Stimulated activated CD4-positive, alpha-beta T cell treated with anti-CD3 and anti-CD28 coated beads, Interleukin-4, amount 100 ng/mL, for 24 hours (primary cell): ENCODE measurements at places on chromosomes 12 and 14.

DNA sequence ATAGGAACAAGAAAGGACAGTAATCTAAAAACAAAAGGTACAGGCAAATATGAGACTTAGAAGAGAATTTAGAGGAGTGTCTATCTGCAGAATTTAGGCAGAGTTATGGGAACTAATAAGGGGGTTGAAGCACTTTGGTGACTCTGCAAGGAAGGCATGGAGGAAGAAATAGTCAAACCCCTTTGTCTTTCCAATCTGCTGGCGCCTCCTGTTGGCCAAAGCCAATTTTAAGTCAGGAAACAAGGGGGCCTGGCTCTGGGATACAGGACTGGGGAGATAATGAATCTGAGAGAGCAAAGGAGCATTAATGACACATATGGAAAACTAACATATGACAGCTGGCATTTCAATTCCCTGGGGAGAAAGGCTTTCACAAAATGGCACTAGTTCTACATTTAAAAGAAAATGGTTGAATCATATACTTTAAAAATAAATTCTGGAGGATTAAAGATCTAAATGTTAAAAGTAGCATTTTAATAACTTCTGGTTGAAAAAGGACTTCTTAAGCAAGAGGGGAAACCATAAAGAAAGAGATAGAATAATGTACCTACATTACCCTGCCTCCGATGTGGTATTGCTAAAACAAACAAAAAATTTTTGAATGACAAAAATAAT lies 48.5 kb upstream of the CSRP2 start:
- peak; percentile 9 for DNase-seq

DNA sequence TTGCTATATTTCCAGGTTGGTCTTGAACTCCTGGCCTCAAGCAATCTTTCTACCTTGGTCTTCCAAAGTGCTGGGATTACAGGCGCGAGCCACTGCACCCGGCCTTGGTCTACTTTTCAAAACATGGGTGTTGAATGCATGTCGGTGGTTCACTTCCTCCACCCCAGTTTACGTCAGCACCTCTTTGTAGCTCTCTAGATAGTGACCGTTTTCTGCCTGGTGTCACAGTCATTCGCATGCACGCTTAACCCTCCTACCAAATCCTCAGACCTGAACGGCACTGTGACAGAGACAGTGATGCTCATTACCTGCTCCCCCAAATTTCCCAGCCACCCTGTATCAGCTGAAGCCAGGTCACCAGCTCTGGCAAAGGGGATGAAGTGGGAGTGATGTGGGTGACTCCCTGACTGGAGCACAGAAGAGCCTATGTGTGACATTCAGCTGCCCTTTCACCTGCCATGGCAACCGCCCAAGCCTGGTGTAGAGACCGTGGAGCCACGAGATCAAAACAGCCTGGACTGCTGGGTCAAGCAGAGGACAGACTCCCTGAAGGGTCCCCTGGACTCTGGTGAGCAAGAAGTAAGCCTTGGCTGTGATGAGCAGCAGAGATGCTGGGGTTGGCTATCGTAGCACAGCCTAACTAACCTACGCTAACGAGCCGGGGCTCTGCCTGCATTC lies 66.2 kb upstream of the GPR68 start:
- peak; percentile 32 for DNase-seq

GRCh38 chr12:121132601-121133481 lies at the start of gene P2RX7:
TSS of gene P2RX7 (plus strand) at chr12:121132876. CDS start at chr12:121132971, 95 bp downstream.
- DNase-seq = peak; percentile 30

DNA sequence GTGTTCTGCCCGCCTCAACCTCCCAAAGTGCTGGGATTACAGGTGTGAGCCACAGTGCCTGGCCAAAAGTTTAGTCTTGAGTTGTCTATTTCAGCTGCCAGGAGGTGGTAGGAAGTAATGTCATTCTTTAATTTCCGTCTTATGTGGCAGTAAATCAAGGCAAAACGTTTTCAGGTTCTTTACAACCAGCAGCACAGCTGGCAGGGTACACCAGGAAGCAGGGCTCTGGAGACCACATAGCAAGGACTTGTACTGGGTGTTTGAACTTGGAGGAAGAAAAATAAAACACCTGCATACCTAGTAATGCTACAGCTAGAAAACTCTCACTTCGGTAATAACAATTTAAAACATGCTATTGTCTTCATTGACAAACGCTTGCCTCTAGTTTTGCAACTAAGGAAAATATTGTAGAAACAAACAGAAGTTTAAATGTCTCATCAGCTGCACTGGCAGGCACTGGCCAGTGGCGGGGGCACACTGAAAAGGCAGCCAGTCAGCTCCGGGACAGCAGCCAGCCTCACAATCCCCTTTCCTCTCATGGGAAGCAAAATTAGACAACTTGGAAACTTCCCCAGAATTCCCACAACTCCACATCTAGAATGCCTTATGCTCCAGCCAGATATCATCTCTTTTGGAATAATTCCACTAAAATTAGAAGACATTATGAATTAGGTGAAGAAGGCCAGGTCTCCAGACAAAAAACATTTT lies 72.2 kb downstream of the CLIP1 start:
- no peak for DNase-seq

GRCh38 chr12:119412811-119413794 lies 78.6 kb downstream of the CCDC60 start:
- DNase-seq = peak; percentile 15

- no peak for DNase-seq
These were observed 4.1 kb downstream of the GPRC5D start for GRCh38 chr12:12947902-12948301.

DNA sequence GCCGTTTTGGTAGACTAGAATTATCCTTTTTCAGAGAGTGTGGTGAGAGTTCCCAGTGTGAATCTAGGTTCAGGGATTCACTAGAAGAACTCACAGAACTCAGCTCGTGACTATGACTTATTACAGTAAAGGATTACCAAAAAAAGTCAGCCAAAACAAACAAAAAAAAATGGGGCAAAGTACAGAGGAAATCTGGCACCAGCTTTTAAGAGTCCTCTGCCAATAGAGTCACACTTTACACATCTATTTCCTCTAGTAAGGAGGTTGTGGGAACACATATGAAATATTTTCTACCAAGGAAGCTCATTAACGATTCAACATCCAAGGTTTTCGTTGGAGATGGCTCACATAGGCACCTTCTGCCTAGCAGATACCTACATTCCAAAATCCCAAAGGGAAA lies 28.2 kb downstream of the TSPAN19 start:
- no peak for DNase-seq

- no peak for DNase-seq
These were observed 183.8 kb downstream of the TTC7B start for GRCh38 chr14:90632451-90632850.

DNA sequence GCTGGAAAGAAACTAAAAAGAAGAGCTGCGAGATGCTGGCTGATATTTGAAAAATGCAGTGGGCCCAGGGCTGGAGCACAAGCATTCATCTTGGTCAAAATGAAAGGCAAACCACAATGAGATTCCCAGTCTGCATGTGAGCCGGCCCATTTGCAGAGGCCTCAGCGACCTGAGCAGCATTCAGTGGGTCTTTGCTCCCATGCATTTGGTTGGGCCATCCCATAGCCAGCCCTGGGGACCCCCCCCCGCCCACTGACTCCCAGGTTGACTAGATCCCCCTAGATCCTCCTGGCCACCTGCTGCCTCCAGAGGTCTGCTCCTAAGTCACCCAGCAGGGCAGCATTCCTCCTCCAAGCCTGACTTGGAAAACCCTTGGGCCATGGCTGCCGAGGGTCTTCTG lies 59.8 kb downstream of the PRMT8 start:
- no peak for DNase-seq

DNA sequence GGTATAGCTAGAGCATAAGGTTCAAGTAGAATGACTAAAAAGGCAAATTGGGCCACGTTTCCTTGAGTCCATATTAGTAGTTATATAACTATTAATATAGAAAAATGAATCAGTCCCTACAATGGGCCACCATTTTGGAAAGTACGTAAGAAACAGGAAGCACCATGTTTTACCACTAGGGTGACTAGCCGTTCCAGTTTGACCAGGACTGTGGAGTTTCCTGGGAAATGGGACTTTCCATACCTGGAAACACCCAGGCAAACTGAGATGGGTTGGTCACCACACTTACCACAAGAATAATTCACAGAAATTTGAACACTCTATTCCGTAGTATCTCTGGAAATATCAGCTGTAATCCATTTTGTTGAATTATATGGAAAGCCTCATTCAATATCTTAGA lies 2.1 kb upstream of the MAGOHB start:
- no peak for DNase-seq

GRCh38 chr12:19179986-19180385 lies 50.5 kb downstream of the PLEKHA5 start:
- no peak for DNase-seq

DNA sequence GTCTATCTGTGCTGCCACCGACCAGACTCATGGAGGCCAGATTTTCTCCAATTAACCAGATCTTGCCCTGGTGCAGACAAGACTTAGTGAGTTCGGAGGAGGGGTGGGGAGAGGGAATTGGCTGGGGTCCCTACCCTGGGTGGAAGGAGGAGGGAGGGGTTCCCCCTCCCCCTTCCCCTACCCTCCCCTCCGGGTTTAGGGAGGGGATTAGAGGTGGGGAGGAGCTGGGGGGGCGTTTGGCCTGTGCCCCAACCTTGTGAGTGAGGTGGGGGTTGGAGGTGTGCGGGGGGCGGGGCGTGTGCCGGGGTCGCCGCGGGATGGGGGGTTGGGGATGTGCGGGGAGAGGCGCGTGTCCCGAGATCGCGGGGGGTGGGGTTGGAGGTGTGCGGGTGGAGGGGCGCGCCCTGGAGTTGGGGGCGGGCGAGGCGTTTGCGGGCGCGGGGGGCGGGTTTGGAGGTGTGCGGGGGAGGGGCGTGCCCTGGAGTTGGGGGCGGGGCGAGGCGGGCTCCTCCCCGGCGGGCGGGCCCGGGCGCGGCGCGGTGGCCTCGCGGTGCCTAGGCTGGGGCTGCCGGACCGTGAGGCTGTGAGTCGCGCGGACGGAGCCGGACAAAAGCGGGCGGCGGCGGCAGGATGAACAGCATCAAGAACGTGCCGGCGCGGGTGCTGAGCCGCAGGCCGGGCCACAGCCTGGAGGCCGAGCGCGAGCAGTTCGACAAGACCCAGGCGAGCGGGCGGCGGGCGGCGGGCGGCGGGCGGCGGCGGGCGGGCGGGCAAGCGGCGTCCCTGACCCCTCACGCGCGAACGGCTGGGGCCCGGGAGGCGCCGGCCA lies at the start of gene HIP1R:
TSS of gene HIP1R (plus strand) at position 537 of the 829 bp plus-strand sequence. CDS start at position 631, 94 bp downstream.
- peak; percentile 56 for DNase-seq

- DNase-seq = no peak
These were observed 17.1 kb downstream of the BCAT1 start for GRCh38 chr12:24931666-24932405.

GRCh38 chr12:754851-755562 lies 2.6 kb downstream of the WNK1 start:
- DNase-seq = peak; percentile 42

GRCh38 chr12:27112871-27113270 lies 30.5 kb upstream of the C12orf71 start:
- DNase-seq = no peak

DNA sequence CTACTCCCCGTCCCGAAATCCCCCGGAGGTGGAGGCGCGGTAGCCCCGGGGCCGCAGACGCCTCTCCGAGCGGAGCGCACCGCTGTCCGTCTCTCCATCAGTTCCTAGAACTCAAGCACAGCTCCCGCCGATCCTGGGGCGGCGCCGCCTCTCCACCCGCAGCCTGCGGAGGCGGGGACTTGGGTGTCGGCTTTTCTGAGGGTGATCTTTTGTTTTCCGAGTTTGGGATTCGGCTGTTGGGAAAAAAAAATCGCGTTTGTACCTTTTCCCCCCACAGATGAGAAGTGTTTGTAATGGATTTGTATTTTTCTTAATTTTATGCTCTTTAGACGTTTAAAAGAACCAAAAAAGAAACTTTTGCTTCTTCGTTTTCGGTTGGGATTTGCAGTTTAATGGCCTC lies 26.6 kb downstream of the LRCOL1 start:
- no peak for DNase-seq

- no peak for DNase-seq
These were observed 268.7 kb downstream of the AEBP2 start for GRCh38 chr12:19707948-19708409.
